ENCODE measurements at places on chromosomes 5 and 9. TPM values are rescaled to one million over a fixed set of nuclear protein-coding genes. Genes with fewer than 3 reads are reported as not detected.

DNA sequence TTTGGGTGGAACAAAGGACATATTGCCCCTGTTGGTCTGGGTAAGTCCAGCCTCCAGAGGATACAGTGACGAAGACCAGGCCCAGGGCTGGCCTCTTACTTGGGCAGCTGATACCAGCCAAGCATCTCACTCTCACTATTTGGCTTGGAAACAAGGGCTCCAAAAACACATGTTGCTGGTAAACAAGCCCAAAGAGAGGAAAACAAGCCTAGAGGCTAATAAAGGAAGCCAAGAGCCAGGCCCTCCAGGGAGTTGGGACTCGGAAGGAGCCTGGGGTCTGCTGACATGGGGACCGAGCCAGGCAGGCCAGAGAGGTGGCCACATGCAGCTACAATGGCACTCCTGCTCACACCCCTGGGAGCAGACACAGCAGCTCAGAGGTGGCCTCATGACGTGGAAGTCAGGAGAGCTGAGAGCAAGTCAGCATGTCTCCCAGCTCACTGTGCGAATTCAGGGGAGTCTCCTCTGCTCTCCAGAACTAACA is 5.7 kb downstream of the SPARC start:
- DNase-seq: no peak

- no peak for DNase-seq
These were observed 108.1 kb upstream of the SPRY4 start for GRCh38 chr5:142432961-142433360.

GRCh38 chr9:78324068-78324650 is 27.2 kb downstream of the PSAT1 start:
- DNase-seq: no peak

ADCY2 gene
- total RNA-seq: 0.17 TPM

GRCh38 chr5:43066799-43067741 is 27.0 kb upstream of the ANXA2R start:
- peak; percentile 93 for DNase-seq

DNA sequence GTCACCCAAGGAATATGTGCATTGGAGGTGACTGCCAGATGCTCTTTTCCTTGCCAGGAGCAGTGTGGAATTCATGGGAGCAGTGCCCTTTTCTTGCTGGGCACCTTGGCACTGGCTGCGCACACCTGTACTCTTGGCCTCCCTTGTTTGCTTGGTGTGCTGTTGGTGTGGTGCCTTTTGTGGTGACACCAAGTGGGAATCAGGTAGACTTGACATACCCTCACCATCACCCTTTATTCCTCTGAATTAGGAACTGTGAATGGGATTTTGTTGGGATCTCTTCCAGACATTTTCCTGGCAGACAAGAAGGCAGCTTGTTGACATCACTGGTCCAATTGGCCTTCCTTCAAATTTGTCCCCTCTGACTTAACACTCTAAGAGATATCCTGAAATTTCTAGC is 82.3 kb downstream of the RAI14 start:
- no peak for DNase-seq
